ENCODE measurements at places on chromosomes 2 and 18.

DNA sequence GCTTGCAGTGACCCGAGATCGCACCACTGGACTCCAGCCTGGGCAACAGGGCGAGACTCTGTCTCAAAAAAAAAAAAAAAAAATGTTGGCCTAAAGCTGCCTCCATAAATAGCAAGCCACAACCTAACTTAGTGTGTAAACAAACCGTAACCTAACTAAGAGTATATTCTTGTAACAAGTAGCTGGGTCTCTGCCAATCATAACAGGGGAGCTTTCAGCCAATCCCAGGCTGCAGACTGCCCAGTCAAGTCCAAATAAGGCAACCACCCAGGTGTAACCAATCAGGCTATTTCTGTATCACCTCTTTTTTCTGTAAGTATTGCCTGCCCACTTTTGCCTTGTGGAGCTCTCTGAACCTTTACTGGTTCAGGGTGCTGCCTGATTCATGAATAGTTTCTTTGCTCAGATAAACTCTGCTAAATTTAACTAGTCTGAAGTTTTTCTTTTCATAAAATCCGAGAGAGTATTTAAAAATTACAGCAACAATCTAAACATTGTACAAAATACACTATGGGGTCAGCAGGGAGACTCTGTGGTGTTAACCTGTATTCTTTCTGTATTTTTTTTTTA is 4.5 kb downstream of the PSTPIP2 start:
- DNase-seq: no peak

DNA sequence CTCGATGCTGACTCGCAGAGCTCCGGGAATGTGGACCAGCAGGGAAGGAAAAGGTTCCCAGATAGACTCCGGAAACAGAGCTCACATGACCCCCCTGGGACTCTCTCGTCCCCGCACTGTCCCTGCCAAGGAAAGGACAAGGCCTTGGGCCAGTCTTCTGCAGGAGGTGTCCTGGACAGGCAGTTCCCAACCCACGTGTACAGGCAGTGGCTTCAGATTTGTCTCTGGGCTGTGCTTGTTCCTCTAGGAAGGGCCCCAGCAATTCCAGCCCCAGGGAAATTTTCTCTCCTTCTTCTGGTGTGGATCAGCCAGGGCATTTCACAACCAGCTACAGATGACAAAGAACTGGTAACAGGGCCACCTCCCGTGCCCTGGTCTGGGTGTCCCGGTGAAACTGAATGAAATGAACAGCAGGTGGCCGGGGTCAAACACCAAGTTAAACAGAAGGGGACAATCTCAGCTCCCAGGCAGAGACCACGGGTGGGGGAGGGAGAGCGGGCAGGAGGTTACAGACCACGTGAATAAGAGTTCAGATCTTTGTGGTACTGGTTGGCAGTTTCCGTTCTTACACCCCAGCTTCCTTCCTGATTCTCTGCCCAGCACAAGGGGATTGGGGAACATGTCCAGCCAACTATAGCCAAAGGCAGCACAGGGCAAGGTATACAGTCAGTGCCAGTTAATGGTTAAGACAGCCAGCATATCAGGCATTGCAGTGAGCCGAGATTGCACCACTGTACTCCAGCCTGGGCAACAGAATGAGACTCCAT is 52.2 kb upstream of the CAB39 start:
- peak; percentile 37 for DNase-seq

DNA sequence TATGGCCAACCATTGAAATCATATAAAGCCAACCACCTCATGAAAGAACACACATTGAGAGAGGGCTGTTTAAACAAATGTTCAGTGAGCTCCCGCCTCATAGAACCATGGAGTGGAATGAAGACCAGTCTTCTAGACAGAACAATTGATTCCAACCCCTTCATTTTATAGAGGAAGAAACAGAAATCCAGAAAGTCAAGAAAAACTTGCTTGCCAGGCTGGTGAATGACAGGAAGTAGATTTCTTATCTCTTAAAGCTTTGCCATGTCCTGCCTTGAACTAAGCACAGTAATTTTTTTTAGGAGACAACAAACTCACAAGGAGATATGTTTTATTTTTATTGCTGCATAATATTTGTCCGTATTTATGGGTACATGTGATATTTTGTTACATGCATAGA is 16.5 kb upstream of the NRP2 start:
- DNase-seq: no peak

- DNase-seq: no peak
These were observed 155.8 kb upstream of the ALKAL2 start for GRCh38 chr2:443741-444140.

- no peak for DNase-seq
These were observed 32.9 kb downstream of the SERPINB7 start for GRCh38 chr18:63808125-63808524.
